ENCODE measurements at places on chromosomes 1 and 21.

- no peak for DNase-seq
These were observed 228.5 kb upstream of the AJAP1 start for GRCh38 chr1:4425892-4426291.

- DNase-seq: no peak
These were observed 43.9 kb downstream of the PPP2R5A start for GRCh38 chr1:212329105-212329504.

DNA sequence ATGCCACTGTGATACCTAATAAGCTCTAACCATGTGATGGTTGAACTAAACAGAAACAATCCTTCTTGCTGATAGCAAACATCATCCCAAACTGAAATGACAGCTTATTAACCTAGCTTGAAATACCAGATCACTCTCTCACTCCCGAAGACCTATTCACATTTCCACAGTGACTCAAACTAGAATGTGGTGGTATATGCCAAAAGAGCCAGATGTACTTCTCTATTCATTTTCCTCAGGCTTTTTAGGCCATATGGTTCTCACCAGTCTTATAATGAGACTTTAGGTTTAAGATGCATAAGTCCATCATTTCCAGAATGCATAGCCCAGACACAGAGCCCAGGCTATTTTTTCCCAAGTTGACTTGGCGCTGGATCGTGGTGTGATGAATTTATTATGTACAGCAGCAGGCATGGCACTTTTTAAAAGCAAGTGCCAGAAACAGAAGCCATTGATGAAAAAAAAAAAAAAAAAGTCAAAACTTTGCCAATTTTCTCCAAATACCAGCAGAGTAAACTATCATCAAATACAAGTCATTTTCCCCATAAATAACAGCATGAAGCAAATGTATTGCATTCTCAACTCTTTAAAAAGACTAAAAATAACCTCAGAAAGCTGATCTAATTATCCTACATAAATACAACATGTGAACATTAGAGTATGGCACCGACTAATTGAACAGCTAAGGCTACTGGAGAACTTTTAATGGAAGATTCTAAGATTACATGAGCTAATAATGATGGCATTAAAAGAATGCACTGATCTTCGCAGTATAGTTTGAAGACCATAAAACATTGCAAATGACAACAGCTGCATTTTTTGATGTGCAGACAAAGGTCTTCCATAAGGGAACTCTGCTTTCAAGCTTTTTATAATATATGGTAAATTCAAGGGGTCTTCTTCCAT, 365.4 kb downstream of the LRRIQ3 start:
- no peak for DNase-seq

DNA sequence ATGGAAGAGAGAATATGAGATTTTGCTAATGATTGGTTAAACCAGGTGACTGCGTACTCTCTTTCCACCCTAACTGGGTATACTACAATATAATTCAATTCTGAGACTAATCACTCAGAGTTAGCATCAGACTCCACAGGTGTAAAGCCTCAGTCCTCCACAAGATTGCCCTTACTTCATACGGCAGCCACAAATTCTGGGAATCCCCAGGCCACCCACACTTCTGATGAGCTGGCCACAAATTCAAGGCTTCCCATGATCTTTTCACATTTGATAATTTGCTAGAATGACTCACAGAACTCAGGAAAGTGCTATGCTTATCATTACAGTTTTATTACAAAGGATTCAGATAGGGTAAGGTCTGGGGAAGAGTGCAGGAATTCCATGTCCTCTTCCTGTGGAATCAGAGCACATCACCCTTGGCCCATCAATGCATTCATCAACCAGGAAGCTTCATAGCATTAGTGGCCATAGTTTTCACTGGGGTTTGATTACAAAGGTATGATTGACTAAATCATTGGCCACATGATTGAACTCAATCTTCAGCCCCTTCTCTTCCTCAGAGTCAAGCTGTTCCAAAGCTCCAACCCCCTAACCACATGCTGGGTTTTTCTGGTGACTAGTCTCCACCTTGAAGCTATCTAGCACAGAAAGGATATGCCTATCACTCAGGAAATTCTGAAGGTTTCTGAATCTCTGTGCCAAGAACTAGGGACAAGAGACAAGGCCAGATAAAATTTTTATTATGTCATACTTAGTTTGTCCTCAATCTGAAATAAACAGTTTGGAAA, 131.7 kb downstream of the HHIPL2 start:
- no peak for DNase-seq

- no peak for DNase-seq
These were observed 124.5 kb downstream of the PTPRC start for GRCh38 chr1:198763298-198763714.

DNA sequence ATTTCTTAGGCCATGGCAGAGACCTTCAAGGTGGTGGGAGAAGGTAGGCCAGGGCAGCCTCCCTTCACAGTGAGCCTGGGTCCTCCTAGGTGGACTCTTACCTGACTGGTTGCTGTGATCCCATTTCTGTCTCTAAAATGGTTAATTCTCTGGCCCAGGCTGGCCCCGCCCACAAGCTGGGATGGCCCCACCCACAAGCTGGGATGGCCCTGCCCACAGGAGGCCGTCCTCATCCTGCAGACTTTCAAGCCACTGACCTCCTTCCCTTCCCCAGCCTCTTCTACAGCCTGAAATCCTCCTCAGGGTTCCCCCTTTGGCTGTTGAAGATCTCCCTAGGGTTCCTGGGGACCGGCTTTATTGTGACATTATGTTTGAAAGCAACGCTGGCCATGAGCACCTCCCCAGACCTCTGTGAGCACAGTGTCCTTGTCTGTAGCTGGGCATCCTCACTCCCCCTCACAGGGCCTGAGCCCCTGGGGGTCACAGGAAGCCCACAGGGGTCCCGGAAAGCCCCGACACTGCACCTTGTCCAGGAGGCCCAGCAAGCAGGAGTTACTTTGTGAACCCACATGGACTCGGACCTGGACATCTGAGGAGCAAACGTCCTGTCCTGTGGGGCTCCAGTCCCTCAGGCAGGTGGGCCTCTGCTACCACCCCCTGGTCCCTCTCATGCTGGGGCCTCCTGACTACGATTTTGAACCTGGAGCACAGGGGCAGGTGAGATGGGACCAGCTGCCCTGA, 621.7 kb downstream of the MATN1 start:
- DNase-seq: no peak

GRCh38 chr1:220901881-220902280, 22.6 kb downstream of the HLX start:
- no peak for DNase-seq

- no peak for DNase-seq
These were observed 87.9 kb upstream of the HMCN1 start for GRCh38 chr1:185646202-185646683.

GRCh38 chr1:43304314-43304681, 3.5 kb downstream of the TIE1 start:
- DNase-seq: no peak

Data from suppressor macrophage treated with lipopolysaccharide for 4 hours (primary cell).